ENCODE measurements at places on chromosomes 5 and 9.

DNA sequence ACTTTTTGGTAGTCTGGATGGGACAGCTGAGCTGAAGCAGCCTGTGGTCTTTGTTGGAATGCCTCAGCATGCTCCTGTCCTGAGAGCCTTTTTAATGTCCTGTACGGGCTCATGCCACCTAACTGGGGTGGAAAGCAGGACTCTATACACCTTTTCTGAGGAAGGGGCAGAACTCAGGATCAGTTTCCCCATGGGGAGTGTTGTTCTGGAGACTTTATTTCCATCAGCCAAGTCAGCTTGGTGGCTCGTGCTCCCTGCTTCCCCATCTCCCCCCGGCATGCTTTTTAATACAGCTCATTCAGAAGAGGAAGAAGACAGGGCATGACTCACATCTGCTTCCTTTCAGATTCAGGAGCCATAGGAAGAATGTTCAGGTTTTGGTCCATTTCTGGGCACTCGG, 5.1 kb upstream of the SEPTIN8 start:
- DNase-seq, result peak; percentile 80

- no peak for DNase-seq
Observed at GRCh38 chr9:24545285-24545684, 412 bp downstream of the IZUMO3 start.

DNA sequence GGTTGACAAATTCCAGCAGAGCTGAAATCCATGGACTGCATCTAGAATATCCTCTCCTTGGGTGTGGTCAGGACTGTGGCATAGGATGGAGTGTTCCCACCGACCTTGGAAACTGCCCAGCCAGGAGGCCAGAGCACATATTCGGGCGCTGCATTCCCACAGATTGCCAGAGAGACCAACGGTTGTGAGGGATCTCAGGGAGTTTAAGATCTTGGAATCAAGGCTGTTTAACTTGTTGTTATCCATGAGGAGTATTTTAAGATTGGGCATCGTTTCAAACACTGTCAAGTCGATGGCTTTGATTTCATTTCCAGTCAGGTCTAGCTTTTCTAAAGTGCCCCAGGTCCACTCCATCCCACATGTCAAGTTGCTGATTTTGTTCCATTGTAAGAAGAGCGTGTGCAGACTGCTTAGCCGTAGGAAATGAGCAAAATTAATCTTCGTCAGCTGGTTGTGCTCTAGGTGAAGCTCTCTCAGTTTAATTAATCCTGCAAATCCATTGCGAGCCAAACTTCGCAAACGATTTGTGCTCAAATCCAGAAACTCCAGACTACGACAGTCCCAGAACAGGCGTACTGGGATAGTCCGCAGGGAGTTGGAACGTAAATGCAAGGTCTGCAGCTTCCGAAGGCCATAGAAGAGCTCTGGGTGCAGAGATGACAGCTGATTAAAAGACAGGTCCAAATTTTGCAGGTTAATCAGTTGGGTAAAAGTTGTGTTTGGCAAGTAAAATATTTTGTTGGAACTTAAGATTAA, 1.5 kb downstream of the LRRTM2 start:
- no peak for DNase-seq

DNA sequence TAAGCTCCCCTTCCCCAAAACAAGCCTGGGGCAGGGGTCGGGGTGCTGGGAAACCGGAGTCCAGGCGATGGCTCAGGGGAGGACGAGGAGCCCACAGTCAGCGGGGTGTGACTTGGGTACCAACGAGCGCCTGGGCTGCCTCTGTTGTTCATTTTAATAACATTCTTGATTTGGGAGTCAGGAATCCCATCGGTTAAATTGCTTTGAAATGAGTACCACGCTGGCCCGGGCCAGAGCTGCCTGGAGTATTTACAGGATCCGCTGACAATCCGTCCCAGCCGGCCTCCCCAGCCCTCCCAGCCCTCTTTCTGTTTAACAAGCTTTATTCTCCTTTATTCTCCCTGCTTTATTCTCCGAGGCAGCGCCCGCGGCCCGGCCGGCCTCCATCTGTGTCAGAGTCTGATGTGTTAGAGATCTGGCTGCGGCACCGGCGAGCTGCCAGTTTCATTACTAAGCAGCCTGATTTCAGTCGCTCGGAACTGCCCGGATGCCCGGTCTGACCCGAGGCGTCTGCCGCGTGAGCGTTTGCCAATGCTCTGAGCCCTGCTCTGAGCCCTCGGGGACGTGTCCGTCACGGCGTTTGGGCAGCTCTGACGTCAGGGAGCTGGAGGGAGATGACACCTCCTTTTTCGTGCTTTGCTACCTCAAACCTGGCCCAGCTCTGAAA, 16.5 kb upstream of the QRFP start:
- peak; percentile 92 for DNase-seq

GRCh38 chr5:14286007-14286406, 142.9 kb downstream of the TRIO start:
- DNase-seq, result no peak

DNA sequence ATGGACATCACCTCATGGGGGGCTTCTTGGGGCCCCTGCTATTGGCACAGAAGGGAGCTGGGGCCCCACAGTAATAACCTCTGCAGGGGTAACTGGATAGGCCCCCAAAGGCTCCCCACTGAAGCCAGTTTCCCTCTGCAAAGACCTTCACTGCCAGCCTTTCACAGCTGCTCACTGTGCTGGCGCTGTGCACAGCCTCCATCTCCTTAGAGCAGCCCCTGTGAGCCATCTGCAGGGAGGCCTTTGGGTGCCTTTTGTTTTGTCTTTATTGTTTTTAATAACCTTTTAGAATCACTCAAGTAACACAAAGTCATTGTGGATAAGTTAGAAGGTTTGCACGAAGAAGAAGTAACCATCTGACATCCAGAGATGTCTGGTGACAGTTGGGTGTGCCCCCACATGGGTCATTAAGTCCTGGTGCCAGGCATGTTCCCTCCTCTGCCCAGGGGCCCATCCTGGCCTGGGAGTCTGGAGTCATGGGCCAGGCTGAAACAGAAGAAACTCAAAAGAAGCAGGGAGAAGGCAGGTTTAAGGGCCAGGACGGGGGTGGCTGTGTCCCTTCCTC, 42.7 kb downstream of the NCS1 start:
- no peak for DNase-seq

- no peak for DNase-seq
Observed at GRCh38 chr9:105425816-105426433, 21.9 kb upstream of the FSD1L start.

GRCh38 chr9:27487128-27487640, 36.9 kb upstream of the IFNK start:
- DNase-seq, result no peak

DNA sequence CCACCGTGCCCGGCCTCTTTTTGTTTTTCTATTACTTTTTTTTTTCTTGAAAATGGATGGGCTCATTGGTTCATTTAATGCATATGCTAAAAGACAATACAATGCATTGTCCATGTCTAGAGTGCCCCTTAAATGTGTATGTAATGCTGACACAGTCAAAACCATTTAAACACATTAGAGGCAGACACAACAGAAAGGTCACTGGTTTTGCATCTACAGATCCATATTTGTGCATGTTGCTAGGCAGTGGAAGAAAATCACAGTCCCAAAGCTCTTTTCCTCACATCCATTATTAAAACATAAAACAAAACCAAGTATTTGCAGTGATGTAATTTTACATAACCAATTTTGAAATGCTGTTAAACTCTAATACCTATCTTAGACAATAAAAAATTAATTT, 389.0 kb downstream of the TAF11L14 start:
- DNase-seq, result no peak

- no peak for DNase-seq
Observed at GRCh38 chr5:136047858-136048257, 19.1 kb downstream of the TGFBI start.

DNA sequence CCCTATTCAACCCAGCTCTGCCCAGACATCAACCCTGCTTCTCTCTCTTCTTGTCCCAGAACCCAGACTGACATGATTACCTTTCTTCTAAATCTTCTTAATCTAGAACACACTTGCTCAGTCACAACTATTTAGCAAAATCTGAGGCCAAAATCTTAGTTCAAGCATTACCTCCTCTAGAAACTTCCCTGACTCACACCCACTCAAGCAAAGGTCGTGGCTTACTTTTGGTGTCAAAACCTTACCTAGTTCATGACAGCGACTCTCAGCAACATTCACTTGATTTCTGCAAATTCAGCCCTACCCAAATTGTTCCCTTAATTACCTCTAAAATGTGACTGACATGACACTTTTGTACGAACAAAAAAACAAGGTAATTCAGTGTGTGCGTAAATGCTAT, 130.2 kb downstream of the TLE1 start:
- no peak for DNase-seq

DNA sequence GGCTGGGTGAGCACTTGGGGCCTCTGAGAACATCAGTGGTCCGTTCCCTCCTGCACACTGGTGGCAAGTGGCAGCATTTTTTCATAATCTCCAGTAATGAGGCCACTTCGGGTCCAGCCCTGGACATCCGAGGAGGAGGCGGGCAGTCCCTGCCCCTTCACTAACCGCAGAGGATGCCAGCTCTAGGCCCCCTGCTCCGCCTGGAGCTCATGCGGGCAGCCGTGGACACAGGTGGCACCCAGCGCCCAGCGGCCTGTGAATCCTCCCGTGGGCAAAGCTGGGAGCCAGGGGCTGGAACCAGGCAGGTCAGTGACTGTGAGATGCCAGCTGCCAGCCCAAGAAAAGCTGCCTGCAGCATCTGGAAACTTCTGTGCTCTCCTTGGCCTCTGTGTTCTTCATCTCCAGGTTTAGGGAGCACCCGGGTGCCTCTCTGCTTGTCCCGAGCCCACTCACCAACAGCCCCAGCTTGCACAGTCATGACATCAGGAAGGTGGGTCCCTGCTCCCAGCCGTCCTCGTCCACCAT, 92.4 kb downstream of the KCNT1 start:
- no peak for DNase-seq

GRCh38 chr5:82162573-82162972, 115.6 kb downstream of the RPS23 start:
- DNase-seq, result no peak

- DNase-seq, result no peak
Observed at GRCh38 chr5:132342291-132343180, 27.0 kb upstream of the SLC22A5 start.

DNA sequence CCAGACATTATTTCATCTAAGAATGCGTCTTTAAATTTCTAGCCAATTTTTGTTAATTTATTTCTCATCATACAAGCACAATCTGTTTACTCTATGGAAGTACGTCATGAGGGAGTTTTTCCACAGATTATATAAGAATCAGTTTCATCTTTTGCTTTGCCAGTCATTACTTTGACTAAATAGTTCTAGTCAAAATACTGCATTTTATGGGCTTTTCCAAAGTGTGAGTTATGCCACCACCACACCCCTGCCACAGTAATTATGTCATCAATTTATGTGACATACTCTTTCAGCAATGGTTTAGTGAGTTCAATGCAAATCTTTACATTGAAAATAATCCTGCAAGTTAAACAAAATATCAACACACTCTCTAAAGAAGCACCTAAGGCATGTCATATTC, 2.0 kb downstream of the RIMOC1 start:
- no peak for DNase-seq

GRCh38 chr9:98724810-98725530, 16.2 kb upstream of the GABBR2 start:
- DNase-seq, result no peak

GRCh38 chr9:38251036-38251860, 141.3 kb upstream of the ALDH1B1 start:
- no peak for DNase-seq

GRCh38 chr5:157828105-157828943, 30.6 kb downstream of the CLINT1 start:
- DNase-seq, result no peak

GRCh38 chr9:96550659-96551058, 69.0 kb downstream of the CDC14B start:
- no peak for DNase-seq

- DNase-seq, result peak; percentile 56
Observed at GRCh38 chr5:141618030-141618803, 583 bp downstream of the DIAPH1 start.

DNA sequence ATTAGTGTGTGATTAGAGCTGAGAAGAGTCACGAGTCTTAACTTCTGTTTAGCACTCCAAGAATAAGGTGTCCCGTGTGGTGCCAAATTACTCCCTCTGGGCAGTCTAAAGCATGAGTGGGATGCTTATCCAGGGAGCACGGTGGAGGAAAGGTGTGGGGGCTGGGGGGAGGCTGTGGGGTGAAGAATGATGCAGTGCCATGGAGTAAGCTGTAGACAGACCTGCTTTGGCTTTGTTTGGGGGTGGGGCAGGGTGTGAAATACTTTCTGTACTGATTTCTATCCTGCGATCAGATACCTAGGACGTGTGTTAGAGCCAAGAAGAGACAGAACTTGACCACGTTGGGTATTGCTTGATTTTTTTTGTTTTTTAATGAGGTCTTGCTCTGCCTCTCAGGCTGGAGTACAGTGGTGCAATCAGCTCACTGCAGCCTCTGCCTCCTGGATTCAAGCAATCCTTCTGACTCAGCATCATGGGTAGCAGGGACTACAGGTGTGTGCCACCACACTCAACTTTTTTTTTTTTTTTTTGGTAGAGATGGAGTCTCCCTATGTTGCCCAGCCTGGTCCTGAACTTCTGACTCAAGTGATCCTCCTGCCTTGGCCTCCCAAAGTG, 232.8 kb downstream of the MAN2A1 start:
- DNase-seq, result no peak

DNA sequence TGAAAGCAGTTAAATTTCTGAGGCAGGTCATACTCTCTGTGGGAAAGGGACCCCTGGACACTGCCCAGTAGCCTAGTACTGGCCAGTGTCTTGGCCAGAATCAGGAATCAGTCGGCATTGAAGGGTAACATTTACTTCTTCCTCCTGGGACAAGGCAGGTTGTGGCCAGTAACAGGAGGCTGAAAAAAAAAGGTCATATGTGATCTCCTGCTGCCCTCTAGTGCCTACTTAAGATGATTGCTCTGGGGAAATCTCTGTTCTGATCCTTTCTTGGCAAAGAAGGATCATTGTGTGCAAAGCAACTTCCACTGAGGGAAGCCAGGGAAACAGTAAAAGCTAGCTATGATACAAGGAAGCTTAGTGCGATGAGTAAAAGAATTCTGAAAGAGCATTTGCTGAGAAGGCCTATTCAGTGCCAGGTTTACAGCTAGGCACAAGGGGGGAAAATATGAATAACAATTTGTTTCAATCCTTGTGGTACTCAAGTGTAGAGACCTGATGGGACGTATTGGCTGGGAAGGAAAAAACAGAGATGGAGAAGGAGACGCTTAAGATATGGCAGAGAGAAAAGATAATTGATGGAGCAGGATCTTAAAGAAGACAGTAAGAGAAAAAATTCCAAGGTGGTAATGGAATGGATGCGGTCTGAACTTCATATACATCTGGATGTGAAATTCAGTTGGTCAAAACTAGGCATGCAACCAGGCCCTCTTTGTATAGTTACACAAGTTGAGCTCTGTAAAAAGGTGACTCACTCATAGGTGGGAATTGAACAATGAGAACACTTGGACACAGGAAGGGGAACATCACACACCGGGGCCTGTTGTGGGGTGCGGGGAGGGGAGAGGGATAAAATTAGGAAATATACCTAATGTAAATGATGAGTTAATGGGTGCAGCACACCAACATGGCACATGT, 25.8 kb upstream of the TRIM32 start:
- DNase-seq, result peak; percentile 72

GRCh38 chr5:52674815-52675545, 112.7 kb upstream of the ITGA1 start:
- DNase-seq, result peak; percentile 91

- DNase-seq, result no peak
Observed at GRCh38 chr9:34328500-34328986, 525 bp downstream of the KIF24 start.

All from EL (cell line).